Uterus (tissue), 4 donors: ENCODE measurements at places on chromosomes 12 and 14.

DNA sequence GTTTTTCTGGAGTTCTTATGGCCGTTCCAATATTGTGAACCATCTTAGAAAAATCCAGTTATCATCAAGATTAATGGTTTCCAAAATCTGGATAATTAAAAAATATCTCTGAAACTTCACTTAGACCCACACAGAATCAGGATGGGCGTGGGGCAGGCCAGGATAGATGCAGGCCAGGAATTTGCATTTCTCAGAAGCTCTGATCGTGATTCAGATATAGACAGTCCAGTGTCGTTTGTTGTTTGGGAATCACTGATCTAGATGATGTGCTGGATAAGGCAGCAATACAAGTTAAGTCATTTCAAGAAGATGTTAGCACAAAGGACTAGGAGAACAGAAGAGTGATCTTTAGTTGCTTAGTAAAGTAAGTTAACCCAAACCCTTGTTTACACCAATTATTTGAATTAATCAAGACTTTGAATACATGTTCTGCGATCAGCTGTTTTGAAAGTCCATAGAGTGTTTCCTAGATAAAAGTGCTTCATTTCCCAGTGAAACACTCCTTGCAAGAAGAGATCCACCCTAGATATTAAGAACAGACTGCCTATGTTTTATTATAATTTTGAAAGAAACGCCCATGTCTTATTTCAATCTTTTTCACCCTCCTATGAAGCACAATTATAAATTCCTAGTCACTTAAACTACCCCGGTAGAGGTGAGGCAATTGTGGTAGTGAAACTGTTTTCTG lies 90.9 kb downstream of the NEDD1 start:
- no peaks in the 10 kb centered on the region for H3K4me1 ChIP-seq
- no peak for DNase-seq
- no peaks in the 10 kb centered on the region for H3K27me3 ChIP-seq
- no peak overlapping the region for H3K4me3 ChIP-seq
- H3K27ac ChIP-seq, result no peak overlapping the region

GRCh38 chr12:1488908-1489381 lies 105.4 kb downstream of the FBXL14 start:
- no peaks in the 10 kb centered on the region for H3K27me3 ChIP-seq
- DNase-seq, result no peak
- H3K4me1 ChIP-seq, result no peaks in the 10 kb centered on the region

GRCh38 chr12:98418357-98419075 lies 96.9 kb upstream of the TMPO start:
- peak overlapping the region; percentile 60 for H3K27ac ChIP-seq
- no peaks in the 10 kb centered on the region for H3K27me3 ChIP-seq
- peaks cover 5% of the 10 kb centered on the region for H3K4me1 ChIP-seq
- peak; percentile 74 for DNase-seq
- no peak overlapping the region for H3K4me3 ChIP-seq

DNA sequence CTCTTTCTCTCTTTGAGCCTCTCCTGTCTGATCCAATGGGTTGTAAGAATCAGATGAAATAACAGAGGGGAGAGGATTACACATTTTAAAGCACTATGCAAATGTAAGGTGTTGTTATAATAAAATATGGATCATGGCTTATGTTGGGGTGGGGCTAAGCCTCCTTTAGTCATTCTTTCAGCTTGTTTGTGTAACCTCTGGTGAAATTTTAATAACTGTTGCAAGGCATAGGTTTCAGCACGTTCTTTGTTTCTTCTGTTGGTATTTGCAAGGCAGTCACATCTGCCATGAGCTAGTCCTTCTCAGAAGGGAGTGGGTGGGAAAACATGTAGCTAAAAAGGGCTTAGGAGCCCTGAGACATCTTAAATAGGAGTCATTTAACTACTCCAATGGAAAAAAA lies 74.8 kb upstream of the FRMD6 start:
- no peaks in the 10 kb centered on the region for H3K27me3 ChIP-seq
- H3K4me1 ChIP-seq, result peaks cover 9% of the 10 kb centered on the region
- no peak for DNase-seq
- no peak overlapping the region for H3K27ac ChIP-seq
- H3K36me3 ChIP-seq, result no peaks in the 10 kb centered on the region

- DNase-seq, result no peak
- no peaks in the 10 kb centered on the region for H3K36me3 ChIP-seq
- no peaks in the 10 kb centered on the region for H3K4me1 ChIP-seq
- H3K27me3 ChIP-seq, result no peaks in the 10 kb centered on the region
- no peak overlapping the region for H3K4me3 ChIP-seq
Measured at GRCh38 chr14:22939684-22940083, 10.5 kb upstream of the PRMT5 start.

DNA sequence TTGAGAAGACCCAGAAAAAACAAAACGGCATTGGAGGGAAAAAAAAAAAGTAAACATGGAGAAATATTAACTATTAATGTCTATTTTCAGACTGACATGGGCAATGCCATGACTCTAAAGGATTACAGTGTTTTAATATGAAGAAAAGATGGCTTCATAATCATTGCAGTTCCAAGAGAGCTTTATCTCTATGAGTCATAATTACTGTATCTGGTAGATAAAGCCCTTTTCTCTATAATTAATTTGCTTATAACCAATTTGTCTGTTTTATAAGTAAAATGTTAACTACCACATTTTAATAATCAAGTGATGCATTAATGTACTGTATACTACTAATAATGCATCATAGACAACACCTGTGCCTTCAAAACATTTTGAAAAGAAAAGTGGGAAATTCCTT lies 59.7 kb downstream of the CLIP1 start:
- no peaks in the 10 kb centered on the region for H3K4me1 ChIP-seq
- DNase-seq, result no peak
- H3K4me3 ChIP-seq, result no peak overlapping the region
- H3K36me3 ChIP-seq, result no peaks in the 10 kb centered on the region
- no peak overlapping the region for H3K27ac ChIP-seq

- no peaks in the 10 kb centered on the region for H3K36me3 ChIP-seq
- peak overlapping the region; percentile 77 for H3K27ac ChIP-seq
- no peak overlapping the region for H3K4me3 ChIP-seq
- DNase-seq, result no peak
- H3K27me3 ChIP-seq, result no peaks in the 10 kb centered on the region
Measured at GRCh38 chr14:68466491-68466977, 326.3 kb downstream of the ZFP36L1 start.

- DNase-seq, result no peak
- no peaks in the 10 kb centered on the region for H3K27me3 ChIP-seq
- H3K36me3 ChIP-seq, result no peaks in the 10 kb centered on the region
- peaks cover 6% of the 10 kb centered on the region for H3K4me1 ChIP-seq
- no peak overlapping the region for H3K4me3 ChIP-seq
- no peak overlapping the region for H3K27ac ChIP-seq
Measured at GRCh38 chr12:24361877-24362580, 412.6 kb upstream of the SOX5 start.

DNA sequence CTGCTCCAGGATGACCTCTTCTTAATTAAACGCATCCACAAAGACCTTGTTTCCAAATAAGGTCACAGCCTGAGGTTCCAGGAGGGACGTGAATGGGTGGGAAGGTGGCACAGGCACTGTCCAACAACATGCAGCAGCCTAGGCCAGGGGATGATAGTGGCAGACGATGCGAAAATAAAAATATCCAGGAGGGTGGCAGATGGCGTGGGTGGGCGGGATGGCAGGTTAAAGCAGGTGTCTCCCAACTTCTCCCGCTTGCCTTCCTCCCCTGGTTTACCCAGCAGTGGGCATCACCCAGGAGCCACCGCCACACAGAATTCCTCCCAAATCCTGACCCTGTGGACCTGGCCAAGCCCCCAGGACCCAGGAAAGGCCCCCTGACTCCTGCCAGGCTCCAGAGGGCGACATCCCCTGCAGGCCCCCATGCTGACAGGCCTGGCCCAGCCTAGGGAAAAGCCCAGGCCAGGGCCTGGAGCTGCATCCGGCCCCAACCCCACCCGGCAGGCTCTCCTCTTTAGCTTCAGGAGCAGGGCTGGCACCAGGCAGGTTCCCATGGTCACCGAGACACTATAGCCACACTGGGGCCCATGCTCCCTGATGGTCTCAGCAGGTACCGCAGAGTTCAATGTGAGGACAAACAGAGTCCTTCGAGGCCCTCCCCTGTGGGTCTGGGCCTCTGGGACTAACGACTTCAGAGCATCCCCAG lies 9.7 kb downstream of the NCOR2 start:
- no peaks in the 10 kb centered on the region for H3K4me1 ChIP-seq
- no peaks in the 10 kb centered on the region for H3K27me3 ChIP-seq
- H3K4me3 ChIP-seq, result no peak overlapping the region
- no peak for DNase-seq

- H3K36me3 ChIP-seq, result peaks cover 3% of the 10 kb centered on the region
- no peaks in the 10 kb centered on the region for H3K4me1 ChIP-seq
- no peaks in the 10 kb centered on the region for H3K27me3 ChIP-seq
- H3K4me3 ChIP-seq, result no peak overlapping the region
Measured at GRCh38 chr14:81205639-81206038, 15.1 kb downstream of the GTF2A1 start.

- no peaks in the 10 kb centered on the region for H3K27me3 ChIP-seq
- H3K27ac ChIP-seq, result no peak overlapping the region
- H3K36me3 ChIP-seq, result no peaks in the 10 kb centered on the region
- H3K4me3 ChIP-seq, result no peak overlapping the region
- peak; percentile 49 for DNase-seq
- no peaks in the 10 kb centered on the region for H3K4me1 ChIP-seq
Measured at GRCh38 chr12:57614178-57614947, 3.1 kb downstream of the ARHGEF25 start.

DNA sequence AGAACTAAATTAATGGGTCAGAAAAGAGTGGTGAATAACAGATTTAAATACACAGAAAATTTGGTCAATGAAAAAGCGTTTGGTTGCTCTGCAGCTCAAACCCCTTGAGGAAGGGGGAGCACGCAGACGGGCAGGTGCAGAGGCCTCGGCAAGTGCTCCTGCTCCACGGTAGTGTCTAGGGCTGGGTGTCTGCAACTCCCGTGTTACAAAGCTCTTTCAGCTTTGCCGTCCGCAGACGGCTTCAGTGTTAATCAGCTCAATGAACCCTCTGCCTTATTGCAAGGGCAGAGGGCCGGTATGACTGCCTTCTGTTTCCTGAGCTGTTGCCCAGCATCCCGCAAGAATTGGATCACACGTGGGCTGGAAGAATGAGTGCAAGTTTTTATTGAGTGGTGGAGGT lies 125.7 kb upstream of the TRHDE start:
- no peak overlapping the region for H3K27ac ChIP-seq
- no peaks in the 10 kb centered on the region for H3K36me3 ChIP-seq
- no peaks in the 10 kb centered on the region for H3K4me1 ChIP-seq
- DNase-seq, result no peak
- H3K27me3 ChIP-seq, result no peaks in the 10 kb centered on the region

- peaks cover 3% of the 10 kb centered on the region for H3K4me1 ChIP-seq
- no peak overlapping the region for H3K4me3 ChIP-seq
- H3K27ac ChIP-seq, result peak overlapping the region; percentile 67
- no peaks in the 10 kb centered on the region for H3K27me3 ChIP-seq
Measured at GRCh38 chr12:46160101-46160980, 108.5 kb downstream of the SLC38A1 start.

DNA sequence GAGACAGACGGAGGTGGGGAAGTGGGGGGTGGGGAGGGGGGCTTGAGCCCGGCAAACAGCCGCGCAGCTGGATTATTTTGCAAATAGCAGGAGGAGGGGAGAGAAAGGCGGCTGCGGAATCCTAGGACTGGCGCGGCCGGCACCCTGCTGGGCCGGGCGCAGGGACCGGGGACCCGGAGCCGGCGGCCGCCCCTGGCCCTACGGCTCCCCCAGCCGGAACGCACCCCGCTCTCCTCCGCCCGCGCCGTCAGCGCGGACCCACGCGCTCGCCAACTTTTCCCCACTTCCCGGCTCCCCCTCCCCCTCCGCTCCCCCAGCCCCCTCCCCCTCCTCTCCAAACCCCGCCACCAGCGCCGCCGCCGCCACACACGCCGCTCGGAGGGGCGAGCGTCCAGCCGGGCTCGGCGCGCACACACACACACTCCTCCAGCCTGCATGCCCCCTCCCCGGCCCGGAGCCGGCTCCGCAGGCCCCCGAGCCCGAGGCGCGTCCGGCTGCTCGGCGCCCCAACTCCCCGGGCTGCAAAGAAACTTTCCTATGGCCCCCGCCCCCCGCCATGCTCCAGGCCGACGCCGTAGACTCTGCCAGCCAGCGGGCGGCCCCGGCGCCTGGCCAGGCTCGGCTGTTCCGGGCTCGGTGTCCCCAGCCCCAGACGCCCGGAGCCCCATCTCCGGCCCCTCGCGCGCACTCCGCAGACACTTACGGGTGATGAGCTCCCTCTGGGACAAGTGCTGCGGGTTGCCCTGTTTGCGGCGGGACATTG lies 1.4 kb downstream of the BCL11B start:
- no peak for DNase-seq
- H3K36me3 ChIP-seq, result no peaks in the 10 kb centered on the region
- H3K4me1 ChIP-seq, result peaks cover 3% of the 10 kb centered on the region
- peaks cover 31% of the 10 kb centered on the region for H3K27me3 ChIP-seq

DNA sequence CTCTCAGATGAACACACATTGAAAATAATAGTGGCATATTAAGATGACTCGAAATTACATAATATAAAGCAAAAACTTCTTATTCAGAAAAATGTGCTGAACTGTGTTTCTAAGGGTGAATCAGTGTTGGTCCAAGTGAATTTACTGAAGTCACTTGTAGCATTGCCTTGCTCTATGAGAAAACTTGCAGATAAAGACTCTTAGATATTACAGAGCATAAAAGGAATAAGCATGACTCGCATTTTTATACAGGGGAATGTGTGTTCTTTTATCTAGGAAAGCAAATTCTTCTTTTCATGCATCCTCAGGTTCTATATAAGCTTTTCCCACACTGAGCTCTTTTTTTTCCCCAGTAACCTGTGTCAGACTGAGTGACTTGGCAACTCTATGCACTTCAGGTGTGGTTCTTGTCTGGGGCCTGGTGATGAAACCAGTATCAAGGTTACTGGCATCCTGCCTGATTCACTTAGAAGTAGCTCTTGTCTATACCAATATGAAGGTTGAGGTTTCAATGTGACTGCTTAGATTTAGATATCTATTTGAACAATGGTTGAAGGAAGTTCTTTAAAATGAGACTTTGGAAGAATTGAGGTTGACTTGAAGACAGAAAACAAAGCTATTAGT lies 76.1 kb downstream of the OTOGL start:
- no peak for DNase-seq
- H3K27me3 ChIP-seq, result no peaks in the 10 kb centered on the region
- H3K4me3 ChIP-seq, result no peak overlapping the region
- no peak overlapping the region for H3K27ac ChIP-seq
